ENCODE measurements at places on chromosomes 6 and 20.
A peak's percentile ranks its signal among the peaks of the same experiment; 100 is the strongest.

DNA sequence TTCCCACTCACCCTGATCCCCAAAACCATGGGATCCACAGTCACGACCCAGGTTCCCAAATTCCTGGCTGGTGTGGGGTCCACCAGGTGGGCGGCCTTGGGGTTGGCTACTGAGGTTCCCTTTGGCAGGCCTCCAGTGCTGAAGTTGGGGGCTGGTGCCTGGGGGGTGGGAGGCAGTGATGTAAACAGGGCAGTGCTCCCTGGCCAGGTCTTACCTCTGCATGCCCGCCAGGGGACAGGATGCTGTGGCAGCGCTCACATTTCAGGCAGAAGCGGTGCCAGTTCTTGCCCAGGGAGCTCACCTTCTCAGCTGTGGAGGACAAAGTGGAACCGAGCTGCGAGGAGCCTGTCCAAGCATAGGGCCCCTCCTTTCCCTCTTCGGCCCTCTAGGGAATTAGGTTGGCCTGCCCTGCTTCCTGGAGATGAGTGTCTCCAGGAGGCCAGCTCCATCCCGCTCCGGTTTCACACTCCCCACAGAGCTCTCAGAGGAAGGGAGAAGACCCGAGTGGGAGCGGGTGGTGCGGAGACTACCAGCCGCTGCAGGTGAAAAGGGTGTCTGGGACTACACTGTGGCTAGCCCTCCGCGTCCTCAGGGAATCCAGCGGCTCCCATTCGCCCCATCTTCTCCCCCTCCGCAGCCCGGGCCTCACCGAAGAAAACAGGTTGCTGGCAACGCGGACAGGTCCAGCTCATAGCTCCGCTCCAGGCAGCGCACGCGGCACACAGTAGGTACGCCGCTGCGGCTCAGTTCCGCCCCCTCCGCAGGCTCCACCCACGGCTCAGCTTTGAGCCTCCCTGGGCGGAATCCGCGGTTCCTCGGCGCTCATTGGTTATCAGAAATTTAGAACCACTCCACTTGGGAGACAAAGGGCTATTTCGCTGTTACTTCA, at the start of gene CRIP3:
TSS of gene CRIP3 (minus strand) at position 726 of the 889 bp plus-strand sequence. CDS start at position 692, 34 bp downstream.
- peak; percentile 74 for DNase-seq

DNA sequence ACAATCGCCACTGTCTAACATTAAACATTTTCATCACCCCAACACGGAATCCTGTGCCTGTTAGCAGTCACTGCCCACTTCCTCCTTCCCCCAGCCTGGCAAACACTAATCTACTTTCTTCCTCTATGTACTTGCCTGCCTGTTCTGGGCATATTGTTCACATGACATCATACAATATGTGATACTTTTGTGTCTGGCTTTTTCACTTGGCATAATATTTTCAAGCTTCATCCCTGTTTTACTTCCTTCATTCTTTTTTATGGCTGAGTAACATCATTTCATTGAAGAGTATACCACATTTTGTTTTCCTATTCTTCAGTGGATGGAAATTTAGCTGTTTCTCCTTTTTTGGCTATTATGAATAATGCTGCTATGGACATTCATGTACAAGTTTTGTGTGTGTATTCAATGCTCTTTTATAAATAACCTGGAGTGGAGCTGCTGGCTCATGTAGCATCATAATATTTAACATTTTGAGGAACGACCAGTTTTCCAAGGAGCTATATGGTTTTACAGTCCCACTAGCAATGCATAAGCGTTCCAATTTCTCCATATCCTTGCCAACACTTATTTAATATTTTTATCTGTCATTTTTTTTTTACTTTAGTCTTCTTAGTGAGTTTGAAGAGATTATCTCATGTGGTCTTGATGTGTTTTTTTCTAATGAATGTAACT, 360.1 kb downstream of the HDGFL1 start:
- no peak for DNase-seq

DNA sequence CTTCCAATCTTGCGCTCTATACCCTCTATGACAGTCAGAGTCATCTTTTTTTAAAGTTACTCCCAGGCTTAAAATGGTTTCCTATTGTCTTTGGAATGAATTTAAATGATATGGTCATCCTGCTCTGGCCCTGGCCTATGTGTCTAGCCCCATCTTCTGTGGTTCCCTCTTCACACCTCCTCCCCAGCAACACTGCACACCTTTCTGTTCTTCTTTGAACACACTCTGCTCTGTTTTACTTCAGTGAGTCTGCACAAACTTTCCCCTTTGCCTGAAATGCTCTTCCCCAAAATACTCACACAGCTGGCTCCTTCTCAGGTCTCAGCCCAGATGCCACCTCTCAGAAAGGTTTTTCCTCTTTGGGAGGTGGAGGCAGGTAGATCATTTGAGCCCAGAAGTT, 132.7 kb downstream of the FYN start:
- DNase-seq, result no peak

- DNase-seq, result no peak
Measured at GRCh38 chr20:17950670-17951069, 17.9 kb downstream of the SNX5 start.

- DNase-seq, result no peak
Measured at GRCh38 chr6:41439524-41440418, 104.4 kb downstream of the NCR2 start.

DNA sequence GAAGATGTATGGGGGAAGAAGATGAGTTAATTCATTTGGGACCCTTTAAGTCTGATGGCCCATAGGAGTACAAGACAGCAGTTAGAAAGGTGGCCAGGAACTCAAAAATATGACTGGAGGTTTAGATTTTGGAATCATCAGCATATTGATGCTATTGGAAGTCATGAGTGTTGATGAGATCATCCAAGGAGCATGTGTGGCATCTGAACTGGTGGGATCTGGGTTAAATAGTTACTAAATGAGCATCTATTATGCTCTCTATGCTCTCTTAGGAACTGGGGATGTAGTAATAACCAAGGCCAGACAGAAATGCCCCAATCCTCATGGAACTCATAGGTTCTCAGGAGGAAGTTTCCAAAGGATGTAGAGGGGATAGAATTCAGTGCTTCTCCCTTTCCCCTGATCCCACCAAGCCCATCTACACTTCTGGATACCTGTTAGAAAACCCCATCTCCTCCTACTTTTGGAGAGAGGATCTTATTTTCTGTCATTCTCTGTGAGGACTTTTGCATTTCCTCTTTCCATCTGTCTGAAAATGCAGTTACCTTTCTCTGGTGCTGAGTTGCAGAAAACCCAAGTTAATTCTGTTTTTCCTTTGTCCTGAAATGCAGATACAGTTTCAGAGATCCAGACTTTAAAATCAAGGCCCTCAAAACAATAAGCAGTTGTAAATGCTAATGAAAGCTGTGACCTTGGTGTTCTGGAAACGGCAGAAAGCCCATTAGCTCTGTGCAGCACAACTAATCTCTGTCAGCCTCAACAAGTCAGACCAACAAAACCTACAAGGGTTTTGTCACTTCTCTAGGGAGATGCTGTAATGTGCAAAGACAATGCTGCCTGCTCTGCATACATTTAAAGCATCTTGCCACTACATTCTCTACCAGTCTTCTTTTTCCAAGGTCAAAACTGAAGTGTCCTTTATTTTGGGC, 65.8 kb downstream of the TBC1D7 start:
- no peak for DNase-seq

Data from CD4-positive, alpha-beta T cell treated with Interleukin-17A for 4 hours (primary cell).